ENCODE measurements at places on chromosomes 6 and 20.
A peak's percentile ranks its signal among the peaks of the same experiment; 100 is the strongest.

DNA sequence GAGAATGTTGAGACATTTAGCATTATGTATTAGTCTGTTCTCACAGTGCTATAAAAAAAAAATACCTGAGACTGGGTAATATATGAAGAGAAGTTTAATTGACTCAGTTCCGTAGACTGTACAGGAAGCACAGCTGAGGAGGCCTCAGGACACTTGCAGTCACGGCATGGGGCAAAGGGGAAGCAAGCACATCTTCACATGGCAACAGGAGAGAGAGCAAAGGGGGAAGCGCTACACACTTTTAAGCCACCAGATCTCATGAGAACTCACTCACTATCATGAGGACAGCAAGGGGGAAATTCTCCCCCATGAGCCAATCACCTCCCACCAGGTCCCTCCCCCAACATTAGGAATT, 26.8 kb upstream of the TFAP2A start:
- no peak for DNase-seq

DNA sequence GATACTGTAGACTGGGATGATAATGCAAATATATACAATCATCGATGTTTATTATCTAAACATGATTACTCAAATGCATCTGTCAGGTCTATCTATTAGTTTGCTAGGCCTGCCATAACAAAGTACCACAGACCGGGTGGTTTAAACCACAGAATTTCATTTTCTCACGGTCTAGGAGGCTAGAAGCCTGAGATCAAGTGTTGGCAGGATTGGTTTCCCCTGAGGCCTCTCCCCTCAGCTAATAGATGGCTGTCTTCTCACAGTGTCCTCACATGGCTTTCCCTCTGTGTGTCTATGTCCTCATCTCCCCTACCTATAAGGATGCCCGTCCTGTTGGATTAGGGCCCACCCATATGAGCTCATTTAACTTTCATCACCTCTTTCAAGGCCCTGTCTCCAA, 512.6 kb upstream of the SLC35B3 start:
- DNase-seq: no peak

GRCh38 chr6:132499757-132500156, 13.2 kb downstream of the STX7 start:
- no peak for DNase-seq

DNA sequence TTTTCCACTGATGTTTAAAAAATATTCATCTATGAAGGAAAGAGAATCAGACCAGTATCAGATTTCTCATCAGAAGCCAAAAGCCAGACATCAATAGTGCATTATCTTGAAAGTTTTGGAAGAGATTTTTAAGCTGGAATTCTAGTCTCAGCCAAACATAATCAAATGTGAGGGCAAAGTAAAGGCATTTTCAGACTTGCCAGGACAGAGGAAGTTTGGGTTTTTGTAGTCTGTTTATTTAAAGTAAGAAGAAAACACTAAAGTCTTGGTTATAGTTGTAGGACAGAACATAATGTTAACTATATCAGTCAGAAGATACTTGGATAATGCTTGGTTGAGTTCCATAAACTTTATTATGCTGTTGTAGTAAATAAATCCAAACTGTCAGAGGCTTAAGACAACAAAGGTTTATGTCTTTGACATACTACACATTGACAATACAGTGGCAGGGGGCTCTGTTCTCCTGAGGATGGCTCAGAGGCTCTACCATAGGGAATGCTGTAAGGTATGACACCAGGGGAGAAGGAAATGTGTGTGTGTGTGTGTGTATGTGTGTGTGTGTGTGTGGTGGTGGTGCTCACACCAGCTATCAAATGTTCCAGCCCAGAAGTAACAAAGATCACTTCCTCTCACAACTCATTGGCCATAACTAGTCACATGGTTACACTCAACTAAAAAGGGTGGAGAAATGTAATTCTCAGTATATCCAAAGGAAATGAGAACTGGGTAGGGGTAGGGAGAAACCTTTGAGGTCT, 26.7 kb upstream of the YWHAB start:
- DNase-seq: no peak

DNA sequence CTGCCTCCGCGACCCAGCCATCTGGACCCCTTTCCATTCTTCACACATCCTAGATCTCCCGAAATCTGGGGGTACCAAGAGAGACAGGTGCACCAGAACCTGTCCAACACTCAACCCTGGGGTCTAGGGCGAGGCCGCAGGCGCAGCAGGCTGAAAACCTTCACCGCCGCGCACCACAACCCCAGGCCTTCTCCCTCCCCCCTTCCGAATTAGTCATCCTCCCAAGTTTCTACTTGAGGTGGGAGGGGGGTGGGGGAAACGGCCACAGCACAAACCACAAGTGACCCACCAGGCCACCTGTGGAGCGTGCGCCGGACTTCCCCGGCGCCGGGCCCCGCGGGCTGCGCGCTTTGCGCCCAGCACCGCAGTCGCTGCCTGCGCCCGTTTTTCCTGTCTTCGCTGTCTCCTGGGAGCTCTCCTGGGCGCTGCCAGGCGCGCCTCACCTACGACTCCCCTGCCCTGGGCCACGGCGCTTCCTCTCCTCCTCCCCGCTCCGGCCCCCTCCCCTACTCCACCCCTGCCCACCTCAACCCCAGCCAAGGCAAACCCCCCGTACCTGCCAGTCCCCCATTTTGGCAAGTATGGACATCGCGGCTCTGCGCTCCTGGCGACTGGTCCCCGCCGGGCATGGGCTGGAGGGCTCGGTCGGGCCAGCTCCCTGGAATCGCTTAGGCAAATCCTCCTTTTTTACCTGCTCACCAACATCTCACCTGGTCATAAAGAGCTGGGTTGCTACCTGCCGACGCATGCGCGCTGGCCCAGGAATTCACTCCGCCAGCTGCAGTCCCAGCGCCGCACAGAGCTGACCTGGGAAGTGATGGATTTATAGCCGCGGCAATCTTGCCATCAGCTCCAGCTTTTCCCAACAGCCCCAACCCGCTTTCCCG, 4.2 kb upstream of the TFAP2A start:
- peak; percentile 78 for DNase-seq

DNA sequence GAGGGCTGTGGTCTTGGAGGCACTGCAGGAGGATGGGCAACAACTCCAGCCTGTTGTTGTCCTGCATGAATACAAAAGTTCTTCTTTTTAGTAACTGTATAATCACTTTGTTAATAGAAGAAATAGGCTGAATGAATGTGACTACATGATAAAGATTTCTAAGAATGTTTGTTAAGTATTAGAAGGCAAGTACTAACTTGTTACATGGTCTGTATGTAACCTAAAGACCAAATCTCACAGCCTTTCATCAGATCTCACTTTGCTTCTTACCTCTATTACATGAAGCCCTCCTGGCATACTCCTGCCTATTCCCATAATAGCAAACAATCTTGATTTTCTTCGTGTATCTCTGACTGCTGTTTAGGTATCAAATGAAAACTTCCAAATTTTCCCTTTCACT, 73.4 kb downstream of the REPS1 start:
- no peak for DNase-seq

- no peak for DNase-seq
Observed at GRCh38 chr6:108653949-108654348, 93.2 kb downstream of the FOXO3 start.

DNA sequence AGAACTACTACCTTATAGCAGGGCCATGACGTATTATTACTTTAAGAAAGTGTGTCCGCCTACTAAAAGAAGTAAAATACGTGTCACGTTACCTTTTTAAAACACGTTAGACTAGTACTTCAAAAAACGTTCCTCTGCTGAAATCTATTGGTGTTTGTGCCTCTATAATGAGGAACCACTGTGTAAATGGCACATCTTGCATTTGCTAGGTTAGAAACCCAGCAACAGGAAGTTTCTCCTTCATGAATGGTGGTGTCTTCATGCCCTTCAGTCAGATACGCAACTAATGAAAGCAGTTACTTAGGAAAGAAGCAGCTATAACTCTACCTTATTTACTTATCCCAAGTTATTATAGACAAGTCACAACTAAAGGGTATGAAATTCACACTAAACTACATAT, 343.5 kb downstream of the RNGTT start:
- DNase-seq: no peak

All from NCI-H1417 (cell line).